Stimulated activated CD4-positive, alpha-beta T cell treated with anti-CD3 and anti-CD28 coated beads, TNF-alpha, amount 100 ng/mL, for 48 hours (primary cell): ENCODE measurements at places on chromosomes 2 and 18.

DNA sequence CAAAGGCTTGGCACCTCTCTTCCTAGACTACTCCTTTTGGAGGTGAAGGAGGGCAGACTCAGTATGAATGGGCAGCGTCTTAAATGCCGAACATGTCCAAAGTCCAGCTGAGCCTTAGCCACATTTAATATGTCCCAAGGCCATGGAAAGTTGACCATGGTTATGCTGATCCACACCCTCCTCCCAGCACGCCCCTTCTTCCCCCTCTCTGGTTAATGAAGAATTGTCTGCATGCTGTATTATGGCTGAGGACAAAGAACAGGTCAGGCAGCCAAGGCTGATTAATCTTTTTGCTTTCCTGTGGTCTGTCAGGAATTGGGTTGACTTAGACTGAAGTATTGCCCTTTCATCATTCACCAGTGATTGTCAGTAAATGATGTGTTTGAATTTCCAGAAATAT, 5.8 kb upstream of the MYOM1 start:
- no peak for DNase-seq

GRCh38 chr2:21500401-21500945, 376.7 kb downstream of the TDRD15 start:
- no peak for DNase-seq

DNA sequence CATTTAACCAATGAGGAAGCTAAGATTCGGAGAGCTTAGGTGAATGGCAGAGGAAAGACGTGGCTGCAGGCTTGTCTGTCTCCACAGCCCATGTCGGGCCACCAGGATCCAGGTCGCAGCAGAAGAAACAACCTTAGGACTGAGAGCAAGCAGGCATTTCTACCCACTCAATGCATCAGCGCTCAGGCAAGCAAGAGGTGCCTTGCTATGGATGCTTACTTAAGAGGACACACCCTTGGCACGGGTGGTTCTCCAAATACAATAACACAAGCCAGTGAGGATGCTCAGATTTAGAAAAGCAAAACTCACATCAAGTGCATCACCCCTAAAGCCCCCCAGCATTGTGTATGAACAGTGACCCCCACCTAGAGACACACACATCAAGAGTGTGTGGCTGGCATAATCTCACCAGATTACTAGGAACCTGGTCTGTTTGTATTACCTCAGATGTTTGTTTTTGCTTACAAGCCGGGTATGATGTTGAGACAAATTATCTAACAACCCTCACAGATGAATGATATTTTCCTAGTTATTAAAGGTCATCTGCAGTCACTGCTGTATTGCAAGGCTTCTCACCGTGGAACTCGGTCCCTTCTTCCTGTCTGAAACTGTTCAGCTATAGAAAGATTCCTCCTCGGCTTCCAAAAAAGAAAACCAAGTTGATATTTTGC, 34.2 kb upstream of the NPAS2 start:
- DNase-seq = no peak

DNA sequence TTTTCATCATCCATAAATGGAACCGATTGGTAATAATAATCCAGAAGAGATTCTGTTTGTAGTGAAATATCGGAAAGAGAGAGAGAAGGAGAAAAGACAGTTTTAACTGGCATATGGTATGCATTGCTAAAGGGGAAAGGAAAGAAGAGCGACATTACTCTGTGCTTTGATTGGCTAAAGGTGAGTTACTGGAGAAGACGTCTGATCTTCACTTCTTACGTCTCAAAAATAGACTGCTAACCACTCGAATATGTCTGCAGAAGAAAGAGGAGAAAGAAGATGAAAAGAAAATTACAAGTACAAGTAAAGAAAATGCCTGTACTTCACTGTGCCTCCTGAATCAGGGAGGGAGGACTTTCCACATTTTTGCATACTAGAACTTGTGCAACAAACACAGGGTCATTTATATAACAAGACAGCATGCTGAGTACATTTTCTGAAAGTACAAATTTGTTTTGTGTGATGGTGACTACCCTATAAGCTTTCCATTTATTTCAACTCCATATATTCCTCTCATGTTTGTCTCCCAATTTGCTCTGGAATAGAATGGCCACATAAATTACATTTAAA, 787.2 kb downstream of the RNF144A start:
- no peak for DNase-seq
